ENCODE measurements at places on chromosomes 5 and 9. TPM values are rescaled to one million over a fixed set of nuclear protein-coding genes. Genes with fewer than 3 reads are reported as not detected.

Gene CDKN2B
- total RNA-seq, result 0.25 TPM

Gene MYO10
- total RNA-seq, result 36.6 TPM

Gene PCDHB15
- total RNA-seq, result 16.0 TPM

Gene MARCHF11
- total RNA-seq, result 1.5 TPM

Gene TAF11L10
- not detected for total RNA-seq

Gene RIGI
- total RNA-seq, result 3.9 TPM

Gene PLAC8L1
- total RNA-seq, result 0.25 TPM

Gene SPINK4
- total RNA-seq, result not detected

Gene TYRP1
- total RNA-seq, result 0.49 TPM

Gene ADGRD2
- total RNA-seq, result 0.25 TPM

Gene SPINK7
- not detected for total RNA-seq

Gene KCNN2
- total RNA-seq, result 15.0 TPM

Gene CCDC127
- total RNA-seq, result 5.2 TPM

Gene PCDHGB3
- total RNA-seq, result 11.1 TPM

Gene DIAPH1
- 25.8 TPM for total RNA-seq

Gene CCNI2
- under 0.01 TPM for total RNA-seq

Gene SLCO6A1
- total RNA-seq, result 0.25 TPM

Gene FOXD1
- 0.98 TPM for total RNA-seq

Gene SPINK14
- not detected for total RNA-seq

Gene C5orf34
- 2.5 TPM for total RNA-seq

Gene SPATA31D4
- total RNA-seq, result not detected

Gene NHP2
- total RNA-seq, result 88.0 TPM

Gene MAPKAP1
- 28.8 TPM for total RNA-seq

Gene SPINK13
- not detected for total RNA-seq

Gene ANKRD20A1
- total RNA-seq, result 2.0 TPM

Gene PCDHGB5
- total RNA-seq, result 16.2 TPM

Gene IL9
- total RNA-seq, result not detected

Gene LEAP2
- 0.74 TPM for total RNA-seq

Gene CCDC69
- 0.49 TPM for total RNA-seq

Gene NOXA1
- total RNA-seq, result 2.0 TPM

Gene PHYHD1
- 1.2 TPM for total RNA-seq

Gene MRRF
- 15.0 TPM for total RNA-seq

Gene SLC6A18
- not detected for total RNA-seq

Gene FABP6
- 2.2 TPM for total RNA-seq

Gene GNG10
- total RNA-seq, result 28.3 TPM
